Central memory CD8-positive, alpha-beta T cell (primary cell): ENCODE measurements at places on chromosomes 7 and 10.
A peak's percentile ranks its signal among the peaks of the same experiment; 100 is the strongest.

- H3K36me3 ChIP-seq, result no peaks in the 10 kb centered on the region
- peaks cover 27% of the 10 kb centered on the region for H3K27me3 ChIP-seq
- H3K27ac ChIP-seq, result no peak overlapping the region
Observed at GRCh38 chr7:74572301-74572979, 85.1 kb upstream of the GTF2I start.

GRCh38 chr7:116218051-116218645, 7.8 kb downstream of the TES start:
- H3K36me3 ChIP-seq, result peaks cover 1% of the 10 kb centered on the region
- DNase-seq, result no peak
- H3K4me3 ChIP-seq, result peak overlapping the region; percentile 43
- H3K27ac ChIP-seq, result peak overlapping the region; percentile 71

DNA sequence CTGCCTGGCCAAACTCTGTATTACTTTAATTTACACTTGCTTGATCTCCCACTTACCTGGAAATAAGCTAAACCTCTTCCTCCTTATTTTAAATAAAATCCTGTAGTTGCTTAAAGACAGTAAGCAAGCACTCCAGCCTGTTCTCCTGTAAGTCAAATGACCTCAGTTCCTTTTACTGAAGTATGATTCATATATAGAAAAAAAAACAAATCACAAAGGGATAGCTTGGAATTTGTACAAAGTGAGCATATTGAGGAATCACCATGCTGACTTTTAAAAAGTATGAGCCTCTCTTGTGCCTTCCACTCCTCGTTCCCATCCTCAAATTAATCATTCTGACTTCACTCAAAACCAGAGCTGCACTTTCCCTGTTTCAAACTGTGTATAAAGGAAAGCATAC, 52.0 kb downstream of the C10orf90 start:
- H3K27me3 ChIP-seq, result no peaks in the 10 kb centered on the region
- no peak for DNase-seq
- H3K4me3 ChIP-seq, result no peak overlapping the region
- no peaks in the 10 kb centered on the region for H3K36me3 ChIP-seq

GRCh38 chr10:99799613-99800012, 17.2 kb downstream of the ABCC2 start:
- no peaks in the 10 kb centered on the region for H3K27me3 ChIP-seq
- DNase-seq, result no peak
- H3K4me1 ChIP-seq, result no peaks in the 10 kb centered on the region
- no peak overlapping the region for H3K4me3 ChIP-seq
- H3K36me3 ChIP-seq, result no peaks in the 10 kb centered on the region

- H3K4me3 ChIP-seq, result no peak overlapping the region
- DNase-seq, result no peak
- H3K27me3 ChIP-seq, result peaks cover 75% of the 10 kb centered on the region
Observed at GRCh38 chr10:22998091-22998490, 70.2 kb downstream of the ARMC3 start.

DNA sequence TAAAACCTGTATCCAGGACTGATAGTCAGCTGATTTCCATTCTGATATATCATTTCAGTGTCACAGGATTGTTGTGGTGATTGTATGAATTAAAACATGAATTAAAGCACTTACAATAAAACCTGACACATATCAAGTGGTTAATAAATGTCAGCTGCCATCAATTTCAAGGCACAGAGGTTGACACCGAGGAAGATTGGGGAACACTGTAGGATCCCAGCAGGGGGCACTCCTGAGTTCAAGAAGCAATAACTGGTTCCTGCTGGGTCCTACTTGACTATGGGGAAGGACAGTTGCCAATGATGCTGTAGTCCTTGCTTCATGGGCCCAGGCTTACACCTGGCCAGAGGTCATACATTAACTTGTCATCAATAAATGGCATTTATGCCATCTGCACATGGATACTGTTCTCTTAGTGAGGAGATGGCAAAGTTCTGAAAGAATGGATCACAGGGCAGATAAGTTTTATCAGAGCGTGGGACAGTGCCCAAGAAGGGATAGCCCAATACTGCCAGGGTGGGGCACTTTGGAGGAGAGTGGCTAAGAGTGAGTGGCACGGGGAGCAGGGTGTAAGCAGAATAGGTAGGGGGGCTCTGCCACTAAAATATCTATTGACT, 24.1 kb downstream of the FZD1 start:
- no peak overlapping the region for H3K4me3 ChIP-seq
- no peak overlapping the region for H3K27ac ChIP-seq
- no peaks in the 10 kb centered on the region for H3K27me3 ChIP-seq
- DNase-seq, result no peak

DNA sequence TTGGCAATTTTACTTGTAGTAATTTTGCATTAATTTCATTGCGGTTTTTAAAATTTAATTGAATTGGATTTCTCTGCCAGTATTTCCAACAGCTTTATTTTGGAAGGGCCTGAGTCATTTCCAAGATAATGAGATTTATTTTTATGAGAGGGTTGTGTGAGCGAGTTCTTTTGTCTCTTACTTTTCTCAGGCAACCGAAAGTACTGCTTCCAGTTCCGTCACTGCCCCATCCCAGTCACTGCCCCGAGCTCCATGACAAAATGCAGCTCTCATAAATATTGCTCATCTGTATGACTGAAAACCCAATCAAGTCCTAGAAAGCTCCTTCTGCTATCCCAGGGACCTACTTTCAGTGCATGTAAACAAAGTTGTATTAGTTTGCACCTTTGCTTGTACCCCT, 468.4 kb upstream of the SEMA3D start:
- H3K36me3 ChIP-seq, result no peaks in the 10 kb centered on the region
- H3K27me3 ChIP-seq, result no peaks in the 10 kb centered on the region
- H3K4me1 ChIP-seq, result no peaks in the 10 kb centered on the region

DNA sequence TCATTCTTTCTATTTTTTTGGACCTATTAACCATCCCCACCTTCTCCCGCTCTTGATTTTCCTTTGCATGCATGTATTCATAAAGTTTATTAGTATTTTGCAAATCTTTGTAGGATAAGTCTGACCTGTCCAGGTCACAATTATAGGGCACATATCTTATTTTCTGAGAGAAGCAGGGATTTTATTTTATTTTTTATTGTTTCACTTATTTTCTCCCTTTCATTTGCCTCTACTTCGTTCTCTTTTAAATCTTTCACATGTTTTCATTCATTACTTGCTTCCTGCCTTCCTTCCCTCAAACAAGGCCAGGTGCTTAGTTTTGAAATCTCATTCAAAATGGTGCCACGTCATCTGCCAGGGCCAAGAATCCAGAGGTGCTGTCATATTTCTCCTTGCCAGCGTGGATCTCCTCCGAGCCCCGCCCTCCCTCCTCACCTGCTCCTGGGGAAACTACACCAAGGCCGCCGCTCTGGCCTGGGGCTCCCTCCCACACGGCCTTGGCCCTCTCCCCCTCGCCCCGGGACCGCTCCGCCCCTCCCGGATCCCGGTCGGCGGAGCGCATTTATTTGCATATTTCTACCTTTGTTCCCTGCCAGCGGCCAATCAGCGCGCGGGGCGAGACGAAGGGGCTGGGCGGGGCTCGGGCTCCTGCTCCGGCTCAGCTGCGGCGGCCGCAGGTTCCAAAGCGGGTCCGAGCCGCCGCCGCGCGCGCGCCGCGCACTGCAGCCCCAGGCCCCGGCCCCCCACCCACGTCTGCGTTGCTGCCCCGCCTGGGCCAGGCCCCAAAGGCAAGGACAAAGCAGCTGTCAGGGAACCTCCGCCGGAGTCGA, at the start of gene TSPAN13:
TSPAN13 (plus strand) TSS at position 654 of the 830 bp plus-strand sequence. CDS start 213 bp downstream, outside the sequence.
- DNase-seq, result no peak
- peaks cover 11% of the 10 kb centered on the region for H3K4me1 ChIP-seq
- H3K27me3 ChIP-seq, result peaks cover 46% of the 10 kb centered on the region
- no peak within 1 kb of the TSS for H3K27ac ChIP-seq

GRCh38 chr7:3974329-3974728, 673.3 kb downstream of the SDK1 start:
- no peak overlapping the region for H3K27ac ChIP-seq
- H3K36me3 ChIP-seq, result no peaks in the 10 kb centered on the region
- DNase-seq, result no peak
- H3K4me1 ChIP-seq, result no peaks in the 10 kb centered on the region
- no peak overlapping the region for H3K4me3 ChIP-seq
- H3K27me3 ChIP-seq, result peaks cover 18% of the 10 kb centered on the region

DNA sequence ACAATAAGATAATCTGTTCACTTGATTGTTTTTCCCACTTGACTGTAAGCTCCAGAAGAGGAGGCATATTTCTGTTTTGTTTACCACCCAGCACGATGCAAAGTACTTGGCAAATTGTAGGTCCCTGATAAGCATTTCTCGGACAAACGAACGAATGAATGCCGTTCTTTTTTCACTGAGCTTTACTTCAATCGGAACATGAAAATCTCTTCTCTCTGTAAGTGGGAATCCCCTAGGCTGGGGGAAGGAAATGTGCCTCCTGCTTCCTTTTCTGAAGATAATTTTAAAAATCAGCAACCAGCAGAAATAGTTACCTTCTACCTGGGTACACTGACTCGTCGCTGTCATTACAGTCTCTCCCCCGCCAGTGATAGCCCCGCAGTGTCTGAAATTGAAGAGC, 102.9 kb downstream of the AOAH start:
- no peaks in the 10 kb centered on the region for H3K27me3 ChIP-seq
- no peak for DNase-seq
- no peak overlapping the region for H3K27ac ChIP-seq
- peaks cover 70% of the 10 kb centered on the region for H3K36me3 ChIP-seq
- peaks cover 13% of the 10 kb centered on the region for H3K4me1 ChIP-seq

DNA sequence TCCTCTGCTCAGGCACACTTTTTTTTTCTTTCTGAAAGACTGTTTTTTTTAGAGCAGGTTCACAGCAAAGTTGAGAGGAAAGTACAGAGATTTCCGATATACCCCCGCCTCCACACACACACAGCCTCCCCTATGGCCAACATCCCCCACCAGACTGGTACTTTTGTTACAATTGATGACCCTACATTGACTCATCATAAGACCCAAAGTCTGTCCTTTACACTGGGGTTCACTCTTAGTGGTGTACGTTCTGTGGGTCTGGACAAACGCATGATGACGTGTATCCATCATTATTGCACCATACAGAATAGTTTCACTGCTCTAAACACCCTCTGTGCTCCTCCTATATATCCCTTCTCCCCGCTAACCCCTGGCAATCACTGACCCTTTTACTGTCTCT, 107.7 kb downstream of the RBM20 start:
- H3K27me3 ChIP-seq, result no peaks in the 10 kb centered on the region
- H3K36me3 ChIP-seq, result peaks cover under 1% of the 10 kb centered on the region
- no peak overlapping the region for H3K27ac ChIP-seq
- no peak overlapping the region for H3K4me3 ChIP-seq
- peaks cover 35% of the 10 kb centered on the region for H3K4me1 ChIP-seq

GRCh38 chr7:148623586-148624282, 33.2 kb downstream of the C7orf33 start:
- H3K4me1 ChIP-seq, result peaks cover 23% of the 10 kb centered on the region
- H3K4me3 ChIP-seq, result no peak overlapping the region
- H3K27ac ChIP-seq, result no peak overlapping the region
- H3K27me3 ChIP-seq, result peaks cover 54% of the 10 kb centered on the region

- no peak overlapping the region for H3K4me3 ChIP-seq
- no peaks in the 10 kb centered on the region for H3K4me1 ChIP-seq
- no peak overlapping the region for H3K27ac ChIP-seq
- H3K36me3 ChIP-seq, result no peaks in the 10 kb centered on the region
Observed at GRCh38 chr7:32215697-32216096, 145.5 kb upstream of the PDE1C start.

GRCh38 chr10:78599122-78599853, 469.5 kb upstream of the ZMIZ1 start:
- H3K4me3 ChIP-seq, result no peak overlapping the region
- H3K4me1 ChIP-seq, result no peaks in the 10 kb centered on the region

- H3K4me3 ChIP-seq, result no peak overlapping the region
- peaks cover 1% of the 10 kb centered on the region for H3K36me3 ChIP-seq
- DNase-seq, result no peak
- peaks cover 62% of the 10 kb centered on the region for H3K27me3 ChIP-seq
- no peaks in the 10 kb centered on the region for H3K4me1 ChIP-seq
Observed at GRCh38 chr7:26428571-26428970, 136.9 kb downstream of the SNX10 start.

GRCh38 chr10:52410916-52411315, 96.8 kb downstream of the DKK1 start:
- H3K4me1 ChIP-seq, result no peaks in the 10 kb centered on the region
- H3K4me3 ChIP-seq, result no peak overlapping the region
- no peak overlapping the region for H3K27ac ChIP-seq
- no peaks in the 10 kb centered on the region for H3K27me3 ChIP-seq
- H3K36me3 ChIP-seq, result no peaks in the 10 kb centered on the region

GRCh38 chr7:25844102-25844870, 307.7 kb upstream of the NFE2L3 start:
- H3K4me3 ChIP-seq, result no peak overlapping the region
- peaks cover 58% of the 10 kb centered on the region for H3K27me3 ChIP-seq
- H3K36me3 ChIP-seq, result no peaks in the 10 kb centered on the region

GRCh38 chr7:100629117-100629716, 12.1 kb downstream of the TFR2 start:
- H3K36me3 ChIP-seq, result peaks cover 7% of the 10 kb centered on the region
- H3K4me1 ChIP-seq, result peaks cover 47% of the 10 kb centered on the region
- H3K4me3 ChIP-seq, result no peak overlapping the region

- H3K27me3 ChIP-seq, result peaks cover 25% of the 10 kb centered on the region
- no peak overlapping the region for H3K4me3 ChIP-seq
- no peak overlapping the region for H3K27ac ChIP-seq
- DNase-seq, result no peak
Observed at GRCh38 chr10:62306663-62307062, 38.0 kb upstream of the RTKN2 start.

DNA sequence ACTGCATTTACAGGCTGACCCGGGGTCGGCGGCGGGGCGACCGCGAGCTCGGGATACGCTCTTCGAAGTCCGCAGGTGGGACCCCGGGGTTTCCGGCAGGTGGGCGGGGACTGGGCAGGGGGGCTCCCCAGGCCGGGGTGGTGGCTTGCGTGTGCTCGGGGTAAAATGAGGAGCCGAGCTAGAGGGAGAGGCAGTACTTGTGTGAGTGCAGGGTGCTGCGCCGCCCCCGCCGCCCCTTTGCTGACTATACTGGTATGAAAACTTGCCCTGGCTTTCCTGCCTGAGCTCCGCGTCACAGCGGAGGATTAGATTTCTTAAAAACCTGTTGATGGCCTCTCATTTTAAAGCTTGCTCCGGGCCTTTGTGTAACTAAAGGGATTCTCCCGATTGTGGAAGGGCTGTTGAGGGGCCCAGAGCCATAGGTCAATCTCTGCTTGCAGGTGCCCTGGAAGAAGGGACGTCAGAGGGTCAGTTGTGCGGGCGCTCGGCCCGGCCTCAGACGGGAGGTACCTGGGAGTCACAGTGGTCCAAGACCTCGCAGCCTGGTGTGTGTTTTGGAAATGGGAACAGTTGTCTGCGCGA, 488 bp downstream of the ARMC10 start:
- H3K4me1 ChIP-seq, result peaks cover 22% of the 10 kb centered on the region
- peak overlapping the region; percentile 89 for H3K4me3 ChIP-seq
- H3K36me3 ChIP-seq, result peaks cover 6% of the 10 kb centered on the region
- peak overlapping the region; percentile 81 for H3K27ac ChIP-seq
- no peaks in the 10 kb centered on the region for H3K27me3 ChIP-seq

DNA sequence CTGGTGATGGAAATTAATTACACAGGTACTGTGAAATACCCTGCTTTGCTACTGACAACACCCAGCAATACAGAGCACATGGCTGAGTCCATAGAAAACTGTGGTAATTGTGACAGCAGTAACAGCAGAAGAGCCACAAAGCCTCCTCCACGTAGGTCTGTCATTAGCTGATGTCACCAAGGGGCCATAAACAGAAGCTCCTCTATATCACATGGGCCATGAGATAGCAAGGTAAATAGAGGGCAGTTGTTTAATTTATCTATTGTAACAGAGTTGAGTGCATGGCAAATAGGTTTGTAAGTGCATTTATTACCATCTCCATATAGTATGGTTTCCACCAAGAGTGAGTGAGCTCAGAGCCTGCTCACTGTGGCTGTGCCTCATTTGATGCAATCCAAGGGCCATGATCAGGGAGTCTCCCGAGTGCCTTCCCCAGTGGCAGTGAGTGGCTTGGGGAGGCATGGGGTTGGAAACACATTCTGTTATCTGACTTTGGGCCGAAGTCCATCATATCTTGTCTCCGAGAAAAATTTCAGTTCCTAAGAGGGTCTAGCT, 281.2 kb downstream of the SKAP2 start:
- H3K36me3 ChIP-seq, result no peaks in the 10 kb centered on the region
- H3K27me3 ChIP-seq, result peaks cover 91% of the 10 kb centered on the region
- no peak for DNase-seq
- no peak overlapping the region for H3K4me3 ChIP-seq
